ENCODE measurements at places on chromosomes 11 and 22.
A peak's percentile ranks its signal among the peaks of the same experiment; 100 is the strongest.

DNA sequence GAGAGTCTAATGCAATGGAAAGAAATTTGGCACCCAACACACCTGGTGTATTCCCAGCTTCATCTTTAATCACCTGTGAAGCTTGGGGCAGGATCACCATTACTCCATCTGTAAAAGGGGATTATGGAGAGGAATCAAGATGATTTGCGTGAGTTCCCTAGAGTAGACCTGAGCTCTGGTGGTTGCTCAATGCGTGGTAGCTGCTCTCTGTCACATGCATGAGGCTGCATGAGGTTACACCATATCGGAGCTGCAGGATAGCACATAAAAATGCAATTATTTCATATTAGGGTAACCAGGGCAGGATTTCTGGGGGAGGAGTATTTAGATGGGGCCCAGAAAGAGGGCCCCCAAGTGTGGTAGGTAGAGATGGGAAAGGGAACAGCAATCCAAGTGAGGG, 35.3 kb upstream of the CLMP start:
- DNase-seq = no peak

- DNase-seq = no peak
These were observed 698.5 kb downstream of the KCNA4 start for GRCh38 chr11:29318134-29318845.

DNA sequence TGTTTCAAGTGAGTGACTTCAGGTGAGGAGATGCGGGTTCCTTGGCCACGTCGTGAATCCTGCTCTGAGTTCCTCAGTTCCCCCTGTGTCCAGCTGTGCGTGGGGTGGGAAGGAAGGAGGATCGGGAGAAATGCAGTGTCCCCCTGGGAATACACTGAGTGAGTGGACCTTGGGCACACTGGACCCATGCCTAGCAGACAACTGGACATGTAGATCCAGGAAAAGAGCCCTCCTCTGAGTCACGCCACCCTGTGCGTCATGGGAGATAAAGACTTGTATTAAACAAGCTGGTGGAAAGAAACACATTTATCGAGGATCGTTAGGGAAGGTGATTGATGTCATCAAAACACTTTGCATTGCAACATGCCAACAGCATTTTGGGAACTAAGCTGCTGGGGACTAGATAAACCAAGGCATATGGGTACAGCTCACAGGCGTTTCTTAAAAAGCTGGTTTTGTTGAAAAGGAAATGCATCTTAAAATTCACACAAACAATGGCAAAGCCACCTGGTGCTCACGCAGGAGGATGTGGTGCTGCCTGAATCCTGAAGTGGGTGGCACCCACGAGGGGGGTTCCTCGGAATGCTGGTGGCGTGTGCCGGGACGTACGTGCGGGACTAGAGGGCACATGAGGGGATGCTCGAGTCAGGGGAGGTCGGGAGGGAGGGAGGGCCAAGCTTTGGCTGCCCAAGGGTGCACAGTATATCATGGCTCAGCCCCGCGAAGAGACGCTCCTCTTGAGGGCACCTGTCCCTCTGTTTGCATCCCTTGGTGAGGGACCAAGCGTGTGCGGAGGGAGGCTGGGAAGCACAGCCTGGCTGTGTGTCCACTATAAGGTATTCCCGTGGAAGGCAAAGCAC, 303.5 kb downstream of the TBC1D22A start:
- DNase-seq = no peak

DNA sequence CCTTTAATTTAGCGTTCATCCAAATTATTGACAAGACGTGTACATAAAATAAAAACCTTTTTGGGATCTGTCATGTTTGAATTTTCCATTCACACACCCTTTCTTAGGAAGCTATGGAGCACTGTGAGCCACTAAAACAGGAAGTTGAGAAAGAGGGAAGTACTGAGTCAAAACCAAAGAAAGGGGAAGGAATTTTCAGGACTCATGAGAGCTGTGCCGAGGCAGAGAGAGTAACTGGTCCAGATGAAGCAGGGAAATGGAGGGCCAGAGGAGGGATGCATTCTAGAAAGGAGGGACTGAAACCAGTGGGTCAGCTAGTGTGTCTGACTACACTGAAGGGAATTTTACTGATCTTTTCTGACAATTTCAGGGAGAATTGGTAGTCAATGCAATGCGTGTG, 24.9 kb downstream of the APLP2 start:
- DNase-seq = no peak

GRCh38 chr22:24417901-24418641, 9.3 kb upstream of the ADORA2A start:
- no peak for DNase-seq

DNA sequence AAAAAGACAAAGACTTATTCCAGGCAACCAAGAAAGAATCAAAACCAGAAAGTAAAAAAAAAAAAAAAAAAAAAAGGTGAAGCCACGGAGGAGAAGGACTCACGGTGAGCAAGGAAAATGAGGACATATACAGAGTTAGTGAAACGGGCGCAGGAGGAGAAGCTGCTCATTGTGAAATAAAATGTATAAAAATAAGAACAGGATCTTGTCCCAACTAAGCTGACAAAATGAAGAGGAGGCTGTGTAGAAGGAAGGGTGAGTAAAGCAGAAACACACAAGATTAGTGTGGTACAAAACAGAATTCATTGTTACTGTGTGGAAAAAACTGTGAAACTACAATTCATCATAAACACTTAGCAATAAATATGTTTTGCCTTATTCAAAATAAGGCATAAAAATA, 7.6 kb downstream of the IL17REL start:
- no peak for DNase-seq

- peak; percentile 28 for DNase-seq
These were observed 2.1 kb downstream of the KMT2A start for GRCh38 chr11:118438314-118438931.

DNA sequence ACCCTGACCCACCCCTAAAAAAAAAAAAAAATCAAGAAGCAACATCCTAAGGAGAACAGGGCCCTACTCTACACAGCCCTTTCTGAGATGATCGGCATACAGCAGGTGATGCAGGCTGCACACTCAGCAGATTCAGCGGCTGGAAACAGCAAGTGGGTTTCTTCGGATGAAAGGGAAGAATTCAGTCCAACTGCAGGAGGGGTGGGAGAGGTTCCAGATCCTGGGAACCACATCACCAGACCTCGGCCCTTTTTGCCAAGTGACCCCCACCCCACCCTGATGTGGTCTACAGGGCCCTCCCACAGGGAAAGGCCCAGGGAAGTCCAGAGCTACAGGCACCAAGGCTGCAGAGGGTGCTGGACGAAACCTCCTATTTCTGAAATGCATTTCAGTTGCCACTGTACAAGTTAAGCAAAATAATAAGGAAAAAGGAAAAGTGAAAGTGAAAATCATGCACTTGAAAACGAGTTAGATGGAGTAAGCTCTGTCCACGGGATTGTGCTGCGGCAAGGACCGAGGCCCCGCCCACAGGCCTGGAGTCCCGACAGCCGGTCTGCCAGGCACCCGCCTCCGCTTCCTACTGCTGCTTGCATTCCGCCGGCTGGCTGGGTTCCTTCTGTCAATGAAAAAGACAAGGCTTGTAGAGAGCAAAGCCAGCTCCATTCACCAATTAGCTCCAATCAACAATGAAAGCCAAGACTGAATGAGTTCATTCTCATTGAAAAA, 16.0 kb upstream of the PHLDA2 start:
- no peak for DNase-seq

DNA sequence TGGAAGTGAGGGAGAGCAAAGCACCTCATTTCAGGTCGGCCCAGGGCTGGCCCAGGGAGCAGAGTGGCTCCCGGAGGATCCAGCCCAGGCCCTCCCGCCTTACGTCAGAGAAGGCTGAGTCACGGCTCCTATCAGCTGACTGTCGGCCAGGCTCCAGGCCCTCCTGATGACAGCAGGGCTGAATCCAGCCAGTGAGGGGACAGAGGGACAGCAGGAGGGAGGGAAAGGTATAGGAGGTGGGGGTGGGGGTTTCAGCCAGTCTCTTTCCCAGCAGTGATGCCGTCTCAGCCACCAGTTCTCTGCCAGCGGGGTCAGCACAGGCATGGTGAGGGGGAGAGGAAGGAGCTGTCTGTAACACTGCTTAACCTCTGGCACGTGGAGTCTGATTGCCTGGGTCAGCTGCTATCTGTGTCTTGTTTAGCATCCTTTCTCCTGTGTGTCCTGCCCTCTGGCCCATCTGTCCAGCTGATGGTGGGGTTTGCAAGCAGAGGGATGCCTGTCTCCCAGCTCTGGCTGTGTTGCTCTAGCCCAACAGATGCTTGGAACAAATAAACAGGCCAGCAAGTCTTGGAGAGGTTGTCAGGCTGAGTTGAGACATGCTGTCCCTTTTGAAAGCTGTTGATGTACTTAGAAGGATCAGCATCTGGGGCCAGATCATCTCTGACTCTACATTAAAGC, 74.0 kb downstream of the ADAMTS15 start:
- DNase-seq = no peak

GRCh38 chr22:33873186-33873585, 47.1 kb downstream of the LARGE1 start:
- no peak for DNase-seq

- no peak for DNase-seq
These were observed 53.0 kb downstream of the PARVA start for GRCh38 chr11:12430351-12430750.

GRCh38 chr11:45665933-45666647, 668 bp upstream of the CHST1 start:
- DNase-seq = no peak

GRCh38 chr11:120645639-120646038, 134.1 kb downstream of the GRIK4 start:
- no peak for DNase-seq

GRCh38 chr11:132126973-132127899, 756.8 kb downstream of the NTM start:
- DNase-seq = no peak

GRCh38 chr11:6391537-6392134, 1.4 kb downstream of the SMPD1 start:
- DNase-seq = no peak

DNA sequence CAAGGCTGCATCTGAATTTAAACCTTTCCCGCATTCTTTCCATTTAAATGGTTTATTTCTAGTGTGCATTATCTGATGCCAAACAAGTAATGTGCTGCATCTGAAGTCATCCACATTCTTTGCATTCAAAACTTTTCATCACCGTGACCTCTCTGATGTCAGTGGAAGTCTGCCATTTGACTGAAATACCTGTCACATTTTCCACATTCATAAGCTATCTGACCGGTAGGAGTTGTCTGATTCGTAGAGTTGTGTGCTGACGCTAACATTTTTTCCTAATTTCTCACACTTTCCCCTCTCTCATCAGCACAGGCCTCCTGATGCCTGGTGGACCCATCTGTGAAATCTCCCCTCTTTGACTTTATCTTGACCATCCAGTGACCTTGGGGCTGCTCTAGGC, 79.9 kb upstream of the BARX2 start:
- DNase-seq = no peak

- no peak for DNase-seq
These were observed 501.1 kb downstream of the BRD1 start for GRCh38 chr22:49326558-49326957.

- no peak for DNase-seq
These were observed 142.8 kb upstream of the B3GAT1 start for GRCh38 chr11:134554861-134555260.

DNA sequence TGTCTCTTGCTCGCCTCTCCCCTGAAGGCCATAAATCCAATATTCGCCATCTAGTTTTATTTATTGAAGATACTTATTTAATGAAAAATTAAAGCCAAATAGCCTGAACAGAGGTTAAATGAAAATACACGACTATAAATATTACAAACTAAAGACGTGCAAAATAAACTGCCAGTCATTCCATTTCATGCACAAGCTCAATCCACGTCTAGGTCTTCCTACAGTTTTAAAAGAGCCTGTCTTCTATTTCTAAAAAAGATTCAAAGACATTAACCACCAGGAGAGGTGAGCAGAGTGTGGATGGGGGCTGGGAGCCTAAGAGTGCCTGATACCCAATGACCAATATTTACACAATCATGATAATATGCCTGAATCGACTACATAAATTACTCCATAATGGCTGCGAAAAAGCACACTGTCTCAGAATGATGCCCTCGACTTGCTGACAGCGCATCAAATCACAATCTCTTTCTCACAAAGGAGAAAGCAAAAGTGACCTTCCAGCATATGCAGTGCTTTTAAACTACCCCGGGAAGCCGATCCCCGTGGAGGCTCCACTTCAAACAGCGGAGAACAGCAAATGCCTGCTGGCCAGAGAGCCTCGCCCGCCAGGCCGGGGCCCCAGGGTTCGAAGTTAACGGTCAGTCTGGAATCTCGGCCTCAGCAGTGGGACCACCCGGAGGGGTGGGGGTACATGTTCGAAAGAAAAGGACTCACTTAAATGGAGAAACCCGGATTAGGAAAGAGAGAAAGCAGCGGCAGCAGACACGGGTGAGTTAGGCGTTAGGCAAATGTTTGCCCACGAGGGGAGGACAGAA, 1.7 kb downstream of the FCHSD2 start:
- peak; percentile 7 for DNase-seq

DNA sequence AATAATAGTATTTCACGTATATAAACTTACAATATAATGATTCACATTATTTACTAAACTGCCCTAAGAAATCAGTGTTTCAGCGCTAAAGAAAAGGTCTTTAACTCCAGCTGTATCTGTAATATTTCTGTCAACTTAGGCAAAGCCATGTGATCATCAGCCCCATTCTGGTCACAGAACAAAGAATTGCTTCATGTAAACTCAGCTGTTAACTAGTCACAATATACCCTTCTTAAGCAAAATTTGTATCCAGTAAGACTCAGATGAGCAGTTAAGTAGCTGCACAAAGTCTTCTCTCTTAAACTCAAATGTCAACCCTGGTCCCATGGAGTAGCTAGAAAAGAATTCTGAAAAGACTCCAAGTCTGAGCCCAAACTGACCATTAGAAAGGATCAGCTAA, 26.6 kb downstream of the HPS5 start:
- no peak for DNase-seq

DNA sequence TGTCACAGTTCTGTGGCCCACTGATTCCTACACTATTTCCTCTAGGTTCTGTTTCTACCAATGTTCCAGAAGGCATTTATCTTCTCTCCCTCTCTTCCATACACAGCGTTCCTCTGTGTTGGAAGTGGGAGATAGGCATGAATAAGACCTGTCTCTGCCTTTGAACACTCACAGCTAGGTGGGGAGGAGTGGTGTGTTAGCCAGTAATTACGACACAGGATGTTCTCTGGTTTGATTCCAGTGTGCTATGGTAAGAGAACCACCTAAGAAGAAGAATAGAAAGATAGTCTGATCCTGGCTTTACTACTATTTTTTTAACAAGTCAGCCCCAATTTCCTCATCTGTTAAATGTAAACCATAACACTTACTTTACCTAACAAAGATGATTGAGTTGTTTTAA, 200.2 kb upstream of the MTMR2 start:
- DNase-seq = no peak

DNA sequence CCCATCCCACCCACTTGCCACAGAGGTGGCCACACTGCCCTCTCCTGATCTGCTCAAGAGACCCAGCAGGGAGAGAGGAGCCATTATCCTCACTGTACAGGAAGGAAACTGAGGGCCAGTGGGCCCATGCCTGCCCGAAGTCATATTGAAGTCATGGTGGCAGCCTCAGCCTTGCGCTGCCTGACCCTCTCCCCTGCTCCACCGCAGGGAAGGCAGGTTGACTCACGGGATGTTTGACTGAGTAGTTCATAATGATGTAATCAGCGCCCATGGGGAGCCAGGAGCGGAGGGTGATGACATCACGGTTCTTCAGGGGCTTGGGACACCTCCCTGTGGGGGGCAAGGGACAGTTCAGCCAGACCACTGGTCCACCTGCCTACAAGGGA, 6.1 kb upstream of the ARAP1 start:
- no peak for DNase-seq

GRCh38 chr22:50574383-50574755, 3.9 kb downstream of the CPT1B start:
- no peak for DNase-seq
